ENCODE measurements at places on chromosomes 12 and 14.

DNA sequence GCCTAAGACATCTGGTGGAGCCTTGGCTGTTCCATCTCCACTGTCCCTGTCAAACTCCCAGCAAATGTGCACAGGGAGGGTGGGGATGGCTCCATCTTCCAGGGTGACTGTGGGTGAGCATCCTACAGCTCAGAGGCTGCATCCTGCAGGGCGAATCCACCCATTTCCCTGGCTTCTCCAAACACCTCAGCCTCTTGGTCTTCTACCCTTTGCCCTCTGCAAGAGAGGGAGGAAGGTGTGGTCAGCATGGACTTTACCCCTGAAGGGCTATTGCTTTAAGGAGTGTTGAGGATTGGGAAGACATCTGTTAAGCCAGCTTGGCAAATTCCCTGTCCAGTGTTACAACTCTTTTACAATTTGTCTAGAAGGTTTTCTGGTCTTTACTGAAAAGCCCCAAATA, 23.1 kb upstream of the DGLUCY start:
- no peak for DNase-seq

DNA sequence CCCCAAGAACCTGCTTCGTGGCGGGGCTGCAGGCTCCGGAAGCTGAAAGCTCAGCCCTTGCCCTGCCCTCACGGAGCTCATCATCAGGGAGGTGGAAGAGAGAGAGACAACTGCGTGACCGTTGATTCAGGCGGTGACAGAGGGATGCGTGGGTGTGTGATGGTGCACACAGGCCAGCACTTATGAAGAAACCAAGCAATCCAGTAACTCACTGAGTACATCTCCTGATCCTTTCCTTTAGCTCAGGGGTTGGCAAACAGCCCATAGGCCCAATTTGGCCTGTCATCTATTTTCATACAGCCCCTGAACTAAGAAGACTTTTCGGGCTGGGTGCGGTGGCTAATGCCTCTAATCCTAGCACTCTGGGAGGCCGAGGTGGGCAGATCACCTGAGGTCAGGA, 49.9 kb downstream of the TESC start:
- no peak for DNase-seq

GRCh38 chr12:20120403-20120725, 248.0 kb upstream of the PDE3A start:
- no peak for DNase-seq

- peak; percentile 65 for DNase-seq
These were observed 5.9 kb downstream of the FOXA1 start for GRCh38 chr14:37588956-37589714.
